Stimulated activated CD4-positive, alpha-beta T cell treated with anti-CD3 and anti-CD28 coated beads, Interleukin-4, amount 100 ng/mL, for 24 hours (primary cell): ENCODE measurements at places on chromosomes 3 and 15.

DNA sequence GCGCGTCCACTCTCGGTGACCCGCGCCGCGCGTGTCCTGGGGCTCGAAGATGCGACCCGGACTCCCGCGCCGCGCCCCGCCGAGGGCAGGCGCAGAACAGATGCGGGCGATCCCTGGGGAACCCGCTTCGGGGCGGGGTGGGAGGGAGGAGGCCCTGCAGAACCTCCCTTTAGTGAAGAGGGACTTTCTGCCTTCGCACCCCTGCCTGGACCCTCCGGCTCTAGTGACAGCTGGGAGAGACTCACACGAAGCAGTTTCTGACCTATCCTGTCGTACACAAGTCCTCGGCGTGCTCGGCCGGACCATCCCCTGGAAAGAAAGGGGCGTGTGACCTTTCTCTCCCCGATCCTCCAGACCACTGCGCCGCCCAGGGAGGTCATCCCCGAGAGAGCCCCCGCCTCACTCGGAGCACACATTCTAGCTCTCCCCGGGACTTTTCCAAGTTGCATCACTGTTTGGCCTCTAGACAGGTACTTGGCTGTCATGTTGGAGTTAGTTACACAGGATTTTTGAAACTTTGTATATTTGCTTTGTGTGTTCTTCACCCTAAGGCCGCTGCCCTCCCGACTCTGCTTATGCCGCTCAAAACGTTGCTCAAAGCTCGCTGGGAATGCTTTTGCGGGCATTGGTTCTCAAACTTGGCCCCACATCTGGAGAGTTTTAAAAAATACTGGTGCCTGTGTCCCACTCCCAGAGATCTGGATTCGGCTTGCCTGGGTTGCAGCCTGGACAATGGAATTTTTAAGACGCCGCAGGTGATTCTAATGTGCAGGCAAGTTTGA, 582 bp downstream of the CGNL1 start:
- no peak for DNase-seq

GRCh38 chr15:29589416-29589815, 232.9 kb downstream of the TJP1 start:
- no peak for DNase-seq

DNA sequence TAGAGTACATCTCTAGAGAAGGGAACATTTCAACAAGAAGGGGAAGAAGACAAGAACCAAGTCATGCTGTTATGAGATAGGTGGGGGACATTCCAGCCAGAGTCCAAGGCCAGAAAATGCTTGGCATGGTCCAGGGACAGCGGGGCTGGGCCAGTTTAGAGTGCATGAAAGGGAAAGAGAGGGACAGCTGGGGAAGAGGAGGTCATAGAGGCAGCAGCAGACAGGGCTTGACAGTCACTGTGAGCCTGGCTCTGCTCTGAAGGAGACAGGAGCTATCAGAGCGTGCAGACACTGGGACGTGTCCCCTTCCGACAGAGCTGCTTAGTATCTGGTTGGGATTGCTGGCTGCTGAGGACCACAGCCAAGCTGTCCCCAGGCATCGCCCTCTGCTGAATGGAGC, 35.7 kb upstream of the PRR20G start:
- no peak for DNase-seq

GRCh38 chr3:122714273-122714672, 33.6 kb downstream of the PARP14 start:
- DNase-seq: no peak

DNA sequence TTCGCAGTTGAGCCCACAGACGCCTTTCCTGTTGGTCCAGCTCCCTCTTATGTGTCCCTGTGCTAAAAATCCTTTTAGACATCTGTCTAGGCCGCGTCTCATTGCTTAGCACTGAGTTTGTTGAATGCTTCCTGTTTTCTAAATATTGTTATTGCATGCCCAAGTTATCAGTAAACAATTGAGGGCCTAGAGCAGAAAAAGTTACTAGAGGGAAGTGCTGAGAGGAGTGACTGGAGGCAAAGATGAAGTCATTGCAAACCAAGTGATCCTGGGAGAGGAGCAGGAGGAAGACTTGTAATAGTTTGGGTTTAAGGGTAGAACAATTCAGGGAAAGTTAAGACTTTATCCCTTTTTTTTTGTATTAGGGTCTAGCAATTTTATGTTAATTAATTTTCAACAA, 88.1 kb downstream of the DCUN1D1 start:
- no peak for DNase-seq

DNA sequence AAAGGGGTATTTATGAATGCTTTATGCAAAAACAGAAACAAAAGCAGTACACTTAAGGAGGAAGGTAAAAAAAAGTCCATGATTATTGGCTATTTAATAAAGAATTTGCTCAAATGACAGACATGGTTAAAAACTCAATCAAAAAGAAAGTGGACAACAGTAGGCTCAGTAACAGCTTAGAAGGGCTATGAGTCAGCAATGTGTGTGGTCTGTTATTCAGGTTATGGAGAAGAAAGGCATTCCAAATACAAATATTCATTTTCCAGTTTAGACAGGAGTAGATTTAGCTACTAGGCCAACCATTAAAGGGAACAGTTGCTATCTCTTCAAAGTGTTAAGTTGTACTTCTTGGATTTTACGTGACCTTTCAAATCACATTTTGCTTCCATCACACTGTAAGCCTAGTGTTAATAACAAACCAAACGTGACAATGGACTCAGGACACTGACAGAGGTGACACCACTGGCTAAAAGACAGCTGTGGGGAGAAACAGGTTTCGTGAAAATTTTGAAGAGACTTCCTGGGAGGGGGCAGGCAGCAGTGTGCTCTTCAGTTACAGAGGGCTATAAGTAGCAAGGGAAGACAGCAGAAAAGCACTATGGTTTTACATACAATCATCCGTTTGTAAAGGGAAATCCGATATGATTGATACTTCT, 41.7 kb upstream of the MYO5C start:
- DNase-seq: no peak

- peak; percentile 55 for DNase-seq
Observed at GRCh38 chr15:41772720-41773331, 1.5 kb upstream of the MAPKBP1 start.

GRCh38 chr3:9198899-9199335, 50.5 kb downstream of the SRGAP3 start:
- DNase-seq: no peak

- DNase-seq: no peak
Observed at GRCh38 chr3:161941891-161942290, 445.3 kb downstream of the OTOL1 start.
